Hippocampal formation (tissue), 2 donors: ENCODE measurements at places on chromosomes 12 and 14.

DNA sequence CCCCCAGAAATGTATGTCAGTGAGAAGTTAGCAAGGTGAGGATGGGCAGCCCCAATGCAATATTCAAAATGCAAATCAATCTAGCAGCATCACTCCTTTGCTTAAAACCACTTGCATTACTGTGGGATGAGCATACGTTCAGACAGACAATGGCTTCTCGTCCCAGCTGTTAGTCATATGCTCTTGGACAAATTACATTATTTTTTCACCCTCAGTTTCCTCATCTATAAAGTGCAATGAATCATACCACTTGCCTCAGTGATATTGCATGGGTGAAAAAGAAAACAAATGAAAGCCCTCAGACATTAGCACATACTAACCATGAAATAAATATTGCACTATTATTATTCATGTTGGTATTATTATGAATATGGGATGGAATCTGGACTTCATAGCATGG, 132.3 kb downstream of the C12orf75 start:
- no peak for DNase-seq

GRCh38 chr12:76018111-76018510, 13.5 kb downstream of the PHLDA1 start:
- DNase-seq: no peak

DNA sequence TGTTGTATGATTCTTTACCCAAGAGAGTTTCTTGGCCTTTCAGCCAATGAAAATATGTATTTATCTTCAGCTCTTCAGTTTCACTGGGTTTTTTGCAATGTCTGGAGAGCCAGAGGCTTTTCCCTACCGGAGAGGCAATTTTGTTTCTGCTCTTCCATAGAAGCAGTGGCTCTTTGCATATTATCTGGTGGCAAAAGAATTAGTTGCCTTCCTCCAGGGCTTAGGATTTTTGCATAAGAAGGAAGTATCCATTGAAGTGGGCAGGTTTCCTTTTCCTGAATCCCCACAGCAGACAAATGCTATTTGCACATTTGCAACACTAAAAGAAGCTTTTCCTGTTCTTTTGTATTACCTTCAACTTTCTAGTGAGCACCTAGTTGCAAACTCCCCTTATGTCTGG, 75.2 kb downstream of the NTS start:
- DNase-seq: no peak

GRCh38 chr12:102498471-102498870, 18.1 kb upstream of the IGF1 start:
- peak; percentile 13 for DNase-seq

DNA sequence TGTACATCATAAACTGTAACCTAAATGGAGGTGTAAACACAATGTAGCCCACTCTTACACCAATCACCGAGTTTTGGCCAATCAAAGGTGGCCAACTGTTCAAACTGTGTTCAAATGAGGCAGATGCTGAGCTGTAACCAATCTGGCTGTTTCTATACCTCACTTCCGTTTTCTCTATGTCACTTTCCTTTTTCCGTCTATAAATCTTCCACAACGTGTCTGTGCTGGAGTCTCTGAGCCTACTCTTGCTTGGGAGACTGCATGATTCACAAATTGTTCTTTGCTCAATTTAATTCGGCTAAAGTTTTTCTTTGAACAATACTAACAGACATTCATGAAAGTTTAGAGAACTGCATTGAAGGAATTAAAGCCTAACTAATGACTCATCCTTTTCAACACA, 547.1 kb upstream of the USP15 start:
- DNase-seq: no peak

DNA sequence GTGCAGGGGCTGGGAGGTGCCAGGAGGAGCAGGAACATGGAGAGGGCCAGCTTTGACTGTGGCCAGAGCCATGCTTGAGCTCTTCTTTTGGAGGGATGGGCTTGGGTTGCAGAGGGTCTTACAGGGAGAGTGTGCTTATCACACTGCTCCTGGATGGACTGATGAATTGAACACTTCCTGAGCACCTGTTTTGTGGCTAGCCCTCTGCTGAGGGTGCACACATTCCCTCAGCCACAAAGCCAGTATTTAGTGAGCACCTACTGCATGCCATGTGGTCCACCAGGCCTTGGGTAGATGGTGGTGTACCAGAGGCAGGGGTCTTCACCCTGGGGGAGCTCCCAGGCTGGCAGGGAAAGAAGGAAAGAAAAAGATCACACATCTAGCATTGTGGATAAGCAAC, 118.9 kb downstream of the SLC25A47 start:
- no peak for DNase-seq

DNA sequence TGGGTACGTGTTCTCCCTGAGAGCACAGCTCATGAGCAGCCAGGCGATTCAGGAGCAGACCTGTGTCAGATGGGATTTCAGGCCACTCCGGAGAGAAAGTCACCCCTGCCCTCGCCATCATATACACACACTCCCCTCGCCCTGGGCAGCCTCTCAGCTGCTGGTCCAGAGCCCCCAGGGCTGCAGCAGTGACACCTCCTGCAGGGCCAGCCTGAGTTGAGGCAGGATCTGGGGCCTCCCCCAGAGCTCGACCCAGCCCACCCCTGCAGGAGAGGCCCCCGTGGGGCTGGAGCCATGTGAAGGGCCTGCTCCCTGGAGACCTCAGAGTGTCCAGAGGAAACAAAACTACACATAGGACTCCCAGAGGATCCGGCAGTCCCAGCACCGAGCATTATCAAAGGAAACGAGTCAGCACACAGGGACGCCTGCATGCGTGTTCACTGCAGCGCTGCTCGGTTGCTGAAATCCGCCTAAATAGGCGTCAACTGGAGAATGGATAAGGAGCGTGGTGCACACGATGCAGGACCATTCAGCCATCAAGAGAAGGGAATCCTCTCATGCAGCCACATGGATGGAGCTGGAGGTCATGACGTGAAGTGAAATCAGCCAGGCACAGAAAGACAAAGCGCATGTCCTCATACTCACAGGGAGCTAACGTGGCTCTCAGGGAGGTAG, 104.0 kb downstream of the TNFAIP2 start:
- DNase-seq: no peak

- no peak for DNase-seq
These were observed 42.6 kb upstream of the MED13L start for GRCh38 chr12:116319898-116320621.

- no peak for DNase-seq
These were observed 1.1 kb downstream of the SMIM41 start for GRCh38 chr12:52080403-52081251.
